ENCODE measurements at places on chromosomes 3 and 15. TPM values are rescaled to one million over a fixed set of nuclear protein-coding genes. Genes with fewer than 3 reads are reported as not detected.

DNA sequence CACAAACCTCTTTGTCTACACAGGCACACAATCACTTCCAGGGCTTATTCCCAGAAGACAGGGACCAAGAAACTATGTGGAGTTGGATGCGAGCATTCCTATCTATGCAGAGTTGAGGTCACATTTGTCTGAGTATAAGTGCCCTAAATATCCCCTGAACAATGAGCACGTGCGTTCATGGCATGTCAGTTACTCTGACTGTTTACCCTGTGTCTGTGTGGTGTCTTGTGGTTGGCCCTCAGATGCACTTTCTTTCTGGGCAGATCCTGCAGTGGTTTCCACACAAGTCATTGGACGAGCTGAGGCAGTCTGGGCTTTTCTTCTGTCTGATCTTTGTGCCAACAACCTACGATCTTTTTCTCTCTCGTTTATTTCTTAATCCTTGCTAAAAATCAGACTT, 134.5 kb downstream of the FBN1 start:
- peak; percentile 45 for DNase-seq

DNA sequence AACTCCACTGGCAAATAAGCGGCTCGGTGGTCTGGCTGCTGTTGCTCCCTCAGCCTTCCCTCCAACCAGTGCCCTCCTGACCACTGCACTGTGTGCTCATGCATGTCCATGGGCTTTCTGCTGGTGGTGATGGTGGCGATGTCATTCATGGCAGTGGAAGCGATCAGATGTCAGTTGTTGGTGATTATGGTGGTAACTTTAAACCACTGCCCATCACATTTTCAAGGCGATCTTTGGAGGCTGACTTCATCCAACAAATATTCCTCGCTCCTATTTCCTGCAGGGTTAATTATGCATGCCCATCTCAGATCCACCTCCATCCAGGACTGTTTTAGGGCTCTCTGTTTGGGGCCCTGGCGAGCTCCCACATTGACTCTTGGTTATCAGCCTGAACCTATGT, 13.4 kb upstream of the HCN4 start:
- DNase-seq = no peak

Gene RLBP1
- not detected for total RNA-seq

Gene DLL4
- total RNA-seq = 48.0 TPM

Gene BUB1B
- 10.5 TPM for total RNA-seq

Gene ACKR2
- 4.8 TPM for total RNA-seq

Measured in lung microvascular endothelial cell (primary cell).